T-helper 2 cell (primary cell): ENCODE measurements at places on chromosomes 12 and 14.

DNA sequence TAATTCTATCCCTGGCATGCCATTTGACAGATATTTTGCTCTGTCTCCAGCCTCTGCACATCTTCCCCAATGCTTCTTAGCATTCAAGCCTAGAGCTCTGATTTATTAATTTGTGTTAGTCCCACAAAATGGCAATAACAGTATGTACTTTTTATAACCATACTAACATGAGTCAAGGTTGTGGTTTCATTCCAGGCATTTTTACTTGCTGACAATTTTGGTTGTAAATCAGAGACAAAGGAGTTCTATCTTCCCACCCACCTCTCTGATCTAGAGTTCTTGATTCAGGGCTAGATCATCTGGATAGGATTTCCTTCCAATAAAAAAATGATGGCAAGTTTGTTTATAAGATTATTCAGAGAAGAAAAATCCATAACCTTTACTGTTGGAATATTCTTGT lies 18.5 kb upstream of the CISTR start:
- no peak for DNase-seq

DNA sequence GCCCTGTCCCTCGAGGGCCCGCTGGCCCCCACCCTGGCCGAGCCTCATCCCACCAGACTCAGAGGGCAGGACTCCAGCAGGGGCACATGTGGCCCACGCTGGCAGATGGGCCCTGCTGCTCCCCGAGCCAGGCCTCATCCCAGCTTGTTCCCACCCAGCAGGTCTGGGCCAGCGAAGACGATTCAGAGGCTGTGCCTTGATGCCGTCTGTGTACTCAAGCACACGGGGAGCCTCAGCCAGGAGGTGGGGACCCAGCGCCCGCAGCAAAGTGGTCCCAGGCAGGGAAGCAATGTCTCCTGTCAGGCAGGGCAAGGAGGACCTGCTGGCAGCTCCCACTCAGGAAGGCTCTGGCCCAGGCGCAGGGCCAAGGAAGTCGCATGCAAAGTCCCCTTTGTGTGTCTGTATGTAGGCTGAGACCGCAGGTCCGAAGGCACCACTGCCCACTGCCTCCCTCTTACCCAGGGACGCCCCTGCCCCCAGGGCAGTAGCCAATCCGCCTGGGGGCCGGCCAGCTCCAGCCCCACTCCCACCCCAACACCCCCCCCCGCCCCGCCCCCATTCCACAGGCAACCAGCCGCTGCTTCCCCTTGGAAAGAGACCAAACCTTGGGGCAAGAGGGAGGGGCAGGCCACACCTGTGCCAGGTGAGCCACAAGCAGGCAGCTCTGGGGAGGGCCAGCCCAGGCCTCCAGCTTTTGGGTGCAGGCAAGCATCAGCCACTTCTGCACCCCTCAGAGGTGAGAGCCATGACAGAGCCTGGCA lies 9.4 kb downstream of the DEGS2 start:
- DNase-seq: no peak

GRCh38 chr12:121983536-121984210 lies 38.0 kb upstream of the BCL7A start:
- DNase-seq: no peak

- no peak for DNase-seq
These were observed 67.7 kb downstream of the C14orf132 start for GRCh38 chr14:96106891-96107290.

GRCh38 chr12:39616251-39616650 lies 3.4 kb downstream of the ABCD2 start:
- no peak for DNase-seq

- DNase-seq: peak; percentile 19
These were observed 52.5 kb downstream of the C12orf75 start for GRCh38 chr12:105382771-105383622.

DNA sequence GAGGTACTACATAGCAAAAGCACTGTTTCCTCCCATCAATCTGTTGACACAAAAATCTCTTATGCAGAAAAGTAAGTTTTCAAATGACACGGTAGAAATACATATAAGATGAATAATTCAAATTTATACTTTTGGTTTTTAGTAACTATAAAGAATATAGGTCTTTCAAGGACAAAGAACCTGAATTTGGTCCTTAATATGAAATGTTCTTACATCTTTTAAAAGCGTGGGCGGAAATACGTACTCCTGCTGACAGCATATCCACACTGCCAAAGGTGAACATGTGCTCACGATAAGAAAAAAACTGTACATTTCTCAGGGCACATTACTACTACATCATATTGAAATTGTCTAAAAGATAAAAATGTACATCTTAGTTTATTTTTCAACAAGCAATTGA lies 127.6 kb downstream of the FOXN3 start:
- DNase-seq: no peak

DNA sequence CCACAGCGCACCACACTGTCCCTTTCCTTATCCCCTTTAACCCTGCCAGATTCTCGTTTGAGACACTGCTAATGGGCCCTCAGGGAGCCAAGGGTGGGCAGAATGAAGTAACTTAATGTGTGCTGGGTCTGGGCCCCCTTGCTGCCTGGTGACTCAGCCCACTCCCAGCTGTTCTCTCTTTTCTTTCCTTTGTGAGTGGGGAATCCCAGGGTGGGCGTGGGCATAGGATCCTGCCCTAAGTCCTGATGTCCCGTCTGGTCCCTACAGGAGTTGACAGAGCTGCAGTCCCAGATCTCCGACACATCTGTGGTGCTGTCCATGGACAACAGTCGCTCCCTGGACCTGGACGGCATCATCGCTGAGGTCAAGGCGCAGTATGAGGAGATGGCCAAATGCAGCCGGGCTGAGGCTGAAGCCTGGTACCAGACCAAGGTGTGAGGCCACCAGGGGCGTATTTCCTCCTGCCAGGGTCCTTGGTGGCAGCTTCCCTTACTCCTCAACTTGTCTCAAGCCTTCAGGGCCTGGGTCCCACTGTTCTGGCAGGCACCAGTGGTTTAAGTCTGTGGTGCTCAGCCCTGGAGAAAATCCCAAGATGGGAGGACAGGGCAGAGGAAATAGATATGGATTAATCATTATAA lies 8.3 kb downstream of the KRT7 start:
- no peak for DNase-seq
